ENCODE measurements at places on chromosomes 1 and 21. TPM values are rescaled to one million over a fixed set of nuclear protein-coding genes. Genes with fewer than 3 reads are reported as not detected.
A peak's percentile ranks its signal among the peaks of the same experiment; 100 is the strongest.

- H3K27ac ChIP-seq = no peak overlapping the region
- H3K4me1 ChIP-seq = 0 out of 2 replicates have a peak, but pooled peaks cover 7% of the 10 kb centered on the region
- H3K36me3 ChIP-seq = no peaks in the 10 kb centered on the region
- H3K27me3 ChIP-seq = no peaks in the 10 kb centered on the region
- no peak overlapping the region for H3K4me3 ChIP-seq
- no peak for DNase-seq
These were observed 4.7 kb downstream of the MYSM1 start for GRCh38 chr1:58695206-58695605.

DNA sequence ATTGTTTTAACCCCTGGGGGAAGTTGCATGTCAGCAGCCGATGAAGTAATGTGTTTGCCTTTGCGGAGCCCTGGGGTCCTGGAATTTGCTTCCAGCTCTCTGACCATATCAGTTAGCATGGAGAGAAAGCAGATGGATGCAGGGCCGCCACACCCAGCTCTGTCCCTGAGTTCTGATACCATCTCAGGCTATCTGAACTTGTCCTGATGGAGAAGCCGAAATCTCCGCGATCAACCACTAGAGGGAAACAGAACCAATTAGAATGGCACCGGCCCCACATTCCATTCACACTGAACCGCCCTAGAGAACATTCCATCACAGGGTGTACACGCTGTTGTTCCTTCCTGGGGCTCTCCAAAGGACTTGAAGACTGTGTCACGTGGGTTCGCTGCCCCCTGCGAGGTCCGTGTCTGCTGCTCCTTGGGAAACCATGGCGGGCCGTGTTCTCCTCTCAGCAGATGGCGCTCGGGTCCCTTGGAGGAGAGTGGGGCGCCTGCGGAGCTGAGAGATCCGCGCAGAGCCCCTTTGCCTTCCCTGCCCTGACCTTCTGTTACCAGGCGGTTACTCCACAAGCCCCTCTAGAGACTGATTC lies 75.4 kb downstream of the ABCA4 start:
- H3K27ac ChIP-seq = peak overlapping the region; percentile 68
- H3K27me3 ChIP-seq = no peaks in the 10 kb centered on the region
- no peaks in the 10 kb centered on the region for H3K36me3 ChIP-seq
- peak; percentile 95 for DNase-seq
- H3K4me1 ChIP-seq = peaks cover 9% of the 10 kb centered on the region

DNA sequence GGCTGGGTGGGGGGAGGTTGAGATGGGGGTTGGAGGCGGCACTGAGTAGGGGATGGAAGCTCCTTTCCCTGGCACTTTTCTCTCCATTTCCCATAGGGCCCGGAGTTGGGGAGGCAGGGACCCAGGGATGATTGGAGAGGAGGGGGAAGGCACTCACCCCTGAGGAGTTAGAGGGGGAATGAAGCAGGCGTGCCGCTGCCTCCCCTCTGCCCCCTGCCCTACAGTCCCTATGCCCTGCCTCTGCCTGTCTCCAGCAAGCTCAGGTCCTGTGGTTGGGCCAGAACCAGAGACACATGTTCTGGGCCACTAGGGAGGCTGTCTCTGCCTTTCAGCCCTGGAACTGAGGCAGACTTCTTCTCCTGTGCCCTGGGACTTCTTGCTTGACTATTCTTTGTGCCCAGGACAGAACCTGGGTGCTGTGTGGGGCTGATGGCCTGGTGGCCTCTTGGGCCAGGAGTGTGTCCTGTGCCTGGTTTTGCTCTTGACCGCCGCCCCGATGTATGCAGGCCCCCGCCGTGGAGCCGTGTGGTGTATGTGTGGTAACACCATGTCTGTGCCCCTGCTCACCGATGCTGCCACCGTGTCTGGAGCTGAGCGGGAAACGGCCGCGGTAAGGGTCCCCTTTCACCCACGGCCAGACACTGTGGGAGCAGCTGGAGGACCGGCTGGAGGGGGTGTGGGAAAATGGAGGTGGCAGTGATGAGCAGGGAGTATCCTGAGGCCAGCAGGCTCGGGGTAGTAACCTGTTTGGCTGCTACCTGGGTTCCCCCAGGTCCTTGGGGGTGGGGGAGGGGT lies 1.4 kb downstream of the LYPLA2 start:
- DNase-seq = no peak
- H3K36me3 ChIP-seq = no peaks in the 10 kb centered on the region
- peak overlapping the region; percentile 84 for H3K4me3 ChIP-seq

- no peaks in the 10 kb centered on the region for H3K4me1 ChIP-seq
- H3K27me3 ChIP-seq = no peaks in the 10 kb centered on the region
- H3K36me3 ChIP-seq = no peaks in the 10 kb centered on the region
- DNase-seq = no peak
- H3K4me3 ChIP-seq = no peak overlapping the region
These were observed 507.2 kb downstream of the LTN1 start for GRCh38 chr21:28485301-28486022.

- DNase-seq = no peak
- no peak overlapping the region for H3K4me3 ChIP-seq
- no peak overlapping the region for H3K27ac ChIP-seq
- H3K36me3 ChIP-seq = no peaks in the 10 kb centered on the region
These were observed 46.9 kb downstream of the SLX9 start for GRCh38 chr21:44986471-44987291.

GRCh38 chr1:2427976-2428375 lies 15.6 kb upstream of the PEX10 start:
- no peaks in the 10 kb centered on the region for H3K27me3 ChIP-seq
- no peaks in the 10 kb centered on the region for H3K36me3 ChIP-seq
- no peaks in the 10 kb centered on the region for H3K4me1 ChIP-seq
- no peak overlapping the region for H3K4me3 ChIP-seq

DNA sequence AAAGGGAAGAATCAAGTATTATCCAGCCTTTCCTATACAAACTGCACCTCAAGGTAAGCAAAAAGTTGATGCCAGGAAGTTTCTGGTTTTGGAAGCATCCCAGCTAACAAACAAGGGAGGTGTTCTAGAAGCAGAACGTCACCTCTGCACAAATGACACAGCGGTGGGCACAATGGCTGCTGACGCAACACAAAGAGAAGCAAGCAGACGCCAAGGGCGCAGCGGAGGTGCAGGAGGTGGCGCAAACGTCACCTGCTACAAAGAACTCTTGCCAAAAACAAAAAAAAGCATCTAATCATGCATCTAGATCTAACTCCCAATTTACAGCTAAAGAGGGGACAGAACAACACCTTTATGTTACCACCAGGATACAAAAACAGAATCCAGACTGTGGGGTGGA lies 88.5 kb downstream of the NPHP4 start:
- no peaks in the 10 kb centered on the region for H3K36me3 ChIP-seq
- H3K27me3 ChIP-seq = no peaks in the 10 kb centered on the region
- no peak overlapping the region for H3K27ac ChIP-seq
- no peak for DNase-seq
- H3K4me3 ChIP-seq = no peak overlapping the region

DNA sequence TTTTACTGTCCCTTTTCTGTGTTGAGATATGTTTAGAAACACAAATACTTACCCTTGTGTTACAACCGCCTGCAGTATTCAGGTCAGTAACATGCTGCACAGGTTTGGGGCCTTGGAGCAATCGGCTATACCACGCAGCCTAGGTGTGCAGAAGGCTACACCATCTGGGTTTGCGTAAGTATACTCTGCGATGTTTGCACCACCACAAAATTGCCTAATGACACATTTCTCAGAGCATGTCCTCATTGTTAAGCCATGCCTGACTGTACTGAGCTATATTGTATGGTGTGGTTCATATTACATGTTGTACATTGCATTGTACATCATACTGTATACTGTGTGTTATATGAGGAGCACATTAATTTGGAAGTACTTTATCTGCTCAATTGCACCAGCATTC lies 247.4 kb downstream of the RHOU start:
- H3K36me3 ChIP-seq = no peaks in the 10 kb centered on the region
- no peaks in the 10 kb centered on the region for H3K27me3 ChIP-seq
- H3K4me3 ChIP-seq = no peak overlapping the region
- no peaks in the 10 kb centered on the region for H3K4me1 ChIP-seq

DNA sequence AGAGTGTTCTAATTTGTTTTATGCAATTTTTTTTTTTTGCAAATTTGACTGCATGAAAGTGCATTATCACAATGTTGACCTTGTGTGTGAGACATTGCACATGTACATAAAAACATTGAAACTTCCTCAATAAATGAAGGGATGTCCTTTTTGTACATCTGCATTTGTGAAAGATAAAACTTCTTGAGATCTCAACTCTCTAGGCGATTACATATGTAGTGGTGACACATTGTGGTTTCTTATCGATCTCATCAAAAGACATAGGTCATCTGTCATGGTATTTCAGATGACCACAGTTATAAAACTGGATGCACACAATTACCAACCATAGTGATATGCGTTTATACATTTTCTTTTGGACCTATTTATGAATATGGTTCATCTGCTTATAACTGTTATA lies 35.6 kb upstream of the C21orf91 start:
- no peaks in the 10 kb centered on the region for H3K36me3 ChIP-seq
- H3K27me3 ChIP-seq = no peaks in the 10 kb centered on the region
- no peak overlapping the region for H3K27ac ChIP-seq
- no peaks in the 10 kb centered on the region for H3K4me1 ChIP-seq
- no peak for DNase-seq
- no peak overlapping the region for H3K4me3 ChIP-seq

GRCh38 chr1:207002724-207003146 lies 29.8 kb downstream of the C1orf116 start:
- DNase-seq = peak; percentile 69
- H3K4me1 ChIP-seq = peaks cover 51% of the 10 kb centered on the region
- H3K27me3 ChIP-seq = no peaks in the 10 kb centered on the region
- no peaks in the 10 kb centered on the region for H3K36me3 ChIP-seq
- H3K27ac ChIP-seq = peak overlapping the region; percentile 81

DNA sequence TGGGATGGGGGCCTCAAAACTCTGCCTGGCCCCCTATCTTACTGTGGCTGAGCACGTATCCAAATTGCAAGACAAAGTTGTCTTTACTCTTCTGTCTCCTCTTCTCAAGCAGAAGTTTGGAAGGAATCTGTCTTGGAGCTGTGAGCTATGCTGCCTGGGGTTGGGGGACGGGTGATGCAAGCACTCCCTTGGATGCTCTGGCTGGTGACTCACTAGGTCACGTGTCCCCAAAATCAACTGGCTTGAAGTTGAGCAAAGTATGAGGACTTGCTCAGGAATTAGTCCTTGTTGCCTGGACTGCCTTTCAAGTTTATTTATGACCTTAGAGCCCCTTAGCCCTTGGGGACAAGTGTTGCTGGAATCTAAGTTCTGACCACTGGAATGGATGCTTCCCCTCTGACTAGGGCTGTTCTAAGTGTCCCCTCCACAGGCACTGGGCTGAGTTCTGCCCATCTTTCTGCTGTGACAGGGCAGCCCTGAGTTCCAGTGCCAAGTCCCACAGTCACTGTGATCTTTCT lies 269.5 kb downstream of the HHAT start:
- H3K27me3 ChIP-seq = no peaks in the 10 kb centered on the region
- H3K4me1 ChIP-seq = peaks cover 15% of the 10 kb centered on the region
- peak overlapping the region; percentile 85 for H3K27ac ChIP-seq
- no peak overlapping the region for H3K4me3 ChIP-seq
- H3K36me3 ChIP-seq = no peaks in the 10 kb centered on the region
- peak; percentile 69 for DNase-seq

DNA sequence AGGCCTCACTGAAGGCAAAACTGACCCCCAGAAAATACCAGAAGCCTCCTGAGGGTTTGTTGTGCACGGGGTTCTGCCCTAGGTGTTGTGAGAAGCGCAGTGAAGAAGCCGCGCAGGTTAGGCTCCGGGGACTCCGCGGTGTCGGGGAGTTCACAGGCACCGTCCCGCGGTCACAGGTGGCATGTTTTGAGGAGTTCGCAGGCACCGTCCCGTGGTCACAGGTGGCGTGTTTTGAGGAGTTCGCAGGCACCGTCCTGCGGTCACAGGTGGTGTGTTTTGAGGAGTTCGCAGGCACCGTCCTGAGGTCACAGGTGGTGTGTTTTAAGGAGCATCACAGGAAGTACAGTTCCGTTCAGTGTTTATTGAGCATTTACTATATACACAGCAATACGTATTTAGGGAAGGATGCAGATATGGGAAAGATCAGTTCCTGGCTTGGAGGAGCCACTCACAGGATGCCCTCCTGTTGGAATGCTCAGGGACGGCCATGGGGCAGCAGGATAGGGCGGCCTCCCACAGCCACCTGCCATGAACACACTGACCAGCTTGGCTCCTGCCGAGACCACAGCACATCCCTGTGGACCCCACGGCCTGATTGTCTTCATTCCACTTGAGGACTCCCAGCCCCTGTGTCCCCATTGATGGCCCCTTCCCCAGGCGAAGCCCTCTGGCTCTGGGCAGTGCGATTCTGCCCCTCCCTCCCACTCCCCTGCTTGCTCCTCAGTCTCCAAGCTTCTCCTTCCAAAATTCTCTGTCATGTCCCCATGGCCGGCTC lies 86.0 kb upstream of the VAMP3 start:
- no peaks in the 10 kb centered on the region for H3K27me3 ChIP-seq
- H3K4me1 ChIP-seq = no peaks in the 10 kb centered on the region
- no peak overlapping the region for H3K27ac ChIP-seq
- H3K4me3 ChIP-seq = no peak overlapping the region
- H3K36me3 ChIP-seq = no peaks in the 10 kb centered on the region

- H3K4me3 ChIP-seq = no peak overlapping the region
- no peaks in the 10 kb centered on the region for H3K27me3 ChIP-seq
- no peaks in the 10 kb centered on the region for H3K36me3 ChIP-seq
- DNase-seq = no peak
- H3K4me1 ChIP-seq = no peaks in the 10 kb centered on the region
These were observed 14.0 kb upstream of the RAP1A start for GRCh38 chr1:111605576-111605975.

DNA sequence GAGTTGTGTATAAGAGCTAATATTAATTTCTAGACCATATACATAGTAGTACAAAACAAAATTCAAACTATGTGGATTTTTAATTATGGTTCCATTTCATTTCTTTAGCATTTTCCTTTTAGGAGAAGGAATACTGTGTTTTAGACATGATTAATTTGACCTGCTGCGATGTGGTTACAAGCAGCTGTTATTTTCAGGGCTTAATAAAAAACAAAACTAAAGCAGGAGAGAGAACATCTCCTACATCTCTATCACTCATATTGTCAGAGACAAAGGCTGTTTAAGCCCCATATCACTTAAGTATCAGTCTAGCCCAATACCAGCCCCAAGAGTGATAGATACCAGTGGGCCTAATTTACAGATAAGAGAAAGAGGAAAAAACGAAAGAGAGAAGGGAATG lies 47.6 kb downstream of the ILDR2 start:
- peaks cover 12% of the 10 kb centered on the region for H3K4me1 ChIP-seq
- no peak overlapping the region for H3K4me3 ChIP-seq
- H3K36me3 ChIP-seq = no peaks in the 10 kb centered on the region
- H3K27me3 ChIP-seq = no peaks in the 10 kb centered on the region
- no peak for DNase-seq

OPRD1 gene
- 0.07 TPM for total RNA-seq

Data from Caco-2 (cell line).